ENCODE measurements at places on chromosomes 6 and 20.

- no peak for DNase-seq
Measured at GRCh38 chr20:17735959-17736621, 36.3 kb downstream of the BANF2 start.

DNA sequence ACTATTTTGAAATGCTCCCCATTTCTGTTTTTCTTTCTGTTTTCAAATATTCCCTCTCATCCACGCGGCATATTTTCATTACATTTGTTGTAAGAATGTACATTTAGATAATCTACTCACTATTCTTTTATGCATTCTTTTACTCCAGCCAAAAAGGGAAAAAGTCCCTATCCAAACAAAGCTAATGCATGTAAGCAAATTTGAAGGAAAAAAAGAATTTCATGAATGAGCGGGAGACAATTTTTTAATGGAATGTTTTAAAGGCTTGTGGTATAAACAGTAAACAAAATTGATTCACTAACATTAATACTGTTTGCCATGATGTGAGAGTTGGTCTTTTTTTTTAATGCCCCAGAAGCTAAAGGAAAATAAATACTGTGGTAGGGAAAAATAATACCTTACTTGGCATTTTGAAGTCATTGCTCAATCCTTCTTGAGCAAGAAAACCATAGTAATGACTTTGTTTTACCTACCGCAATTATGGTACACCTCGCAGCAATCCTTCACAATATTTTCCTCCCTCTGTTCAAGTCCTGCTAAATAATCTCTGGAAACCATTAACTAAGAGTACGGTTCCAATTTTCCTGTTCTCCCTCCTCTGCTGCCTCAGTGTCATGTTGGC lies 79.0 kb downstream of the BACH2 start:
- no peak for DNase-seq

DNA sequence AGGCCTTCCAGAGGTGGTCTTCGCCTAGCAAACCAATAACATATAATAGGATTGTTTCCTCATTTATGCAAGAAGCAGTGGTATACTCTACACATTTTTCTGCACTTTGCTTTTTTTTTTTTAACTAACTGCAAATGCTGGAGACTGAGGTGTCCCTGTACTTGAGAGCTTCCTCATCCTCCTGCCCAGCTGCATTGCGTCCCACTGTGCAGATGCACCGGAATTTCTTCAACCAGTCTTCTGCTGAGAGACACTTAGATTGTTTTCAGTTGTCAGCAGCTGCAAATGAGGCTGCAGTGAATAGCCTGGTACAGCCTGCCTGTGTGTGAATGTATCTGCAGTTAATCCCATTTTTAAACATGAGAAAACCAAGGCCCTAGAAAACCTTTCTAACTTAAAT lies 11.5 kb downstream of the FGD2 start:
- DNase-seq = no peak

- DNase-seq = no peak
Measured at GRCh38 chr6:29680416-29680815, 536 bp downstream of the ZFP57 start.

GRCh38 chr20:53281557-53282117 lies 309.5 kb downstream of the TSHZ2 start:
- no peak for DNase-seq

- no peak for DNase-seq
Measured at GRCh38 chr20:48422242-48422960, 405.4 kb downstream of the PREX1 start.

- peak; percentile 74 for DNase-seq
Measured at GRCh38 chr20:25076731-25077609, 5.0 kb downstream of the VSX1 start.

DNA sequence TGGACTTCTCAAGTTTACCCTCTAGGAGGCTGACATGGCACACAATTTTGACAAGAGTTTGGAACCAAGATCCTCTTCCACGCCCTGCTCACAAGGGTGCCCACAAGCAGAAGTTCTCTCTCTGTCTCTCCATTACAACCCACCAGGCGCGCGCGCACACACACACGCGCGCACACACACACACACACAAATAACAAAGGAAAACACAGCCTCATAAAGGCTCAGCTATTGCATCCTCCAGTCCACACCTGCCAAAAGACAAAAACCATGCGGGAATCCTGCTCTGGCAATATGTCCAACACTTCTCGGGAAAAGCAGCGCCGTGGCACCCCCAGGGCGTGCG lies 870 bp downstream of the PAK5 start:
- no peak for DNase-seq

- no peak for DNase-seq
Measured at GRCh38 chr6:13572951-13573654, 1.3 kb upstream of the SIRT5 start.

GRCh38 chr20:3842348-3842930 lies 4.2 kb upstream of the MAVS start:
- no peak for DNase-seq

DNA sequence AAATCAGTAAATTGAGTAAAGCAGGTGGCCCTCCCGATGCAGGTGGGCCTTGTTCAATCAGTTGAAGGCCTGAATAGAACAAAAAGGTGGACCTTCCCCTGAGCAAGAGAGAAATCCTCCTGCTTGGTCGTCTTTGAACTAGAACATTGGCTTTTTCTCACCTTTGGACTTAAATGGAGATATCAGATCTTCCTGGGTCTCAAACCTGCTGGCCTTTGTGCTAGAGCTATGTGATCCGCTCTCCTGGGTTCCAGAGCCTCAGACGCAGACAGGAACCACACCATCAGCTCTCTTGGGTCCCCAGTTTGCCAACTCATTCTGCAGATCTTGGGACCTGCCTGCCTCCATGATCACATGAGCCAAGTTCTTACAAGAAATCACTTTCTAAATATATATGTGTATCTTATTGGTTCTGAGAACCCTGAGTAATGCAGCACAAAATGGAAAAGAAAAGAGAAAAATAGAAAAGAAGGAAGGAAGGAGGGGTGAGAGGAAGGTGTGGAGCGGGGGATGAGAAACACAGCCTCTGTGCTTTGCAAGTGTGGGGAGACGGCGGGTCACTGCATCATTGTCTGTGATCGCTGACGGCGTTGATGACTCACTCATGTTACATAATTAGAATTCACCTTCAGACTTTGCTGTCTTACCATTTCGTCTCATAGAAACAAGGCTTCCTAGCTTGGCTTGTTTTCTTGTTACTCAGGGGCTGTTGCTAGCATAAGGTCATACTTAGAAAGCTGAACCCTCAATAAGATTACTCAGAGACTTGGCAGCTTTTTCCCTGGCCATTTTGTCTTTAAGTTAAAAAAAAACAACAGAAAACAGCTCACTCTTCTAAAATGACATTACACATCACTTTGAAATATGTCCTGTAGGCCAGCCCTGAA lies 85.7 kb upstream of the NEDD9 start:
- DNase-seq = no peak

DNA sequence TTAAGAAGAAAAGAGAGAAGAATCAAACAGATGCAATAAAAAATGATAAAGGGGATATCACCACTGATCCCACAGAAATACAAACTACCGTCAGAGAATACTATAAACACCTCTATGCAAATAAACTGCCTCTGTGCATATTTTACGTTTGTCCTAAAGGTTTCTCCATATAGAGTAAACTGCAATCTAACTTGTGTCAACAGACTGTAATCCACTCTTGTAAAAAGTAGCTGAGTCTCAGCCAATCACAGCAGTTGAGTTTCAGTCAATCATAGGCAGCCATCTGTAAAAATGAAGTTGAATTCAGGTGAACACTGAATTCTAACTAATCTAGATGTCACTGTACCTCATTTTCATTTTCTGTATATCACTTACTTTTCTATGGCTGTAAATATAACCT lies 112.2 kb upstream of the SYNCRIP start:
- DNase-seq = no peak

DNA sequence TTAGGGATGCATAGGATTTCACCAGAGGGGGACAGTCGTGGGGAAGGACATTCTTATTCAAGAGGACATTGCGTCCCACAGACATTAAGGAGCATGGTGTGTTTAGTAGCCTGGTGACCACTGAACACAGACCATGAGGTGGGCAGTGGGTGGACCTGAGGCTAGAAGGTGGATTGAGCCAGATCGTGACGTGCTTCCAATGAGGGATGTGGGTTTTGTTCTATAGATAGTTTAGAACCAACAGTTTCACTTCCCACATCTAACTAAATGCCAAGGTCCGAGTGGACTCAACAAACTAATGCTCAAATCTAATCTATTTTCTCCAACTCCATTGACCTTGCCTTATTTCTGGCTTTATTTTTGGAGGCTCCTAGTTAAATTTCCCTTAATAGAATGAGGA lies 58.5 kb downstream of the OGFRL1 start:
- DNase-seq = no peak

DNA sequence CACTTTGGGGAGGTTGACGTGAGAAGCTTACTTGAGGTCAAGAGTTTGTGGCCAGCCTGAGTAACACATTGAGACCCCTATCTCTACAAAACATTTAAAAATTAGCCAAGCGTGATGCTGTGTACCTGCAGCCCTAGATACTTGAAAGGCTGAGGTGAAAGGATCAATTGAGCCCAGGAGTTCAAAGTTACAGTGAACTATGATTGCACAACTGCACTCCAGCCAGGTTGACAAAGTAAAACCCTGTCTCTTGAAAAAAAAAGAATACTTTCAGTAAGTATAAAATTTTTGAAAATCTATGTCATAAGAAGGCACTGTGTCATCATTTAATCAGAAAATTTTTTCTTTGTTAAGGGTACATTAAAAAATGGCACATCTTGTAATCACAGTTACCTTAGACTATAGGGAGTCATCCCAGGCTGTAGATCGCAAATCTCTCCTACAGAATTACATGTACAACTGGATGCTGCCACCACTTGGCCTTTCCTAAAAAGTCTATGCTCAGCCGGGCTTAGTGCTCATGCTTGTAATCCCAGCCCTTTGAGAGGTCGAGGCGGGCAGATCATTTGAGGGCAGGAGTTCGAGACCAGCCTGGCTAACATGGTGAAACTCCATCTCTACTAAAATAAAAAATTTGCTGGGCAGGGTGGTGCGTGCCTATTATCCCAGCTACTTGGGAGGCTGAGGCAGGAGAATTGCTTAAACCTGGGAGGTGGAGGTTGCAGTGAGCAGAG lies 17.0 kb upstream of the MRS2 start:
- no peak for DNase-seq

DNA sequence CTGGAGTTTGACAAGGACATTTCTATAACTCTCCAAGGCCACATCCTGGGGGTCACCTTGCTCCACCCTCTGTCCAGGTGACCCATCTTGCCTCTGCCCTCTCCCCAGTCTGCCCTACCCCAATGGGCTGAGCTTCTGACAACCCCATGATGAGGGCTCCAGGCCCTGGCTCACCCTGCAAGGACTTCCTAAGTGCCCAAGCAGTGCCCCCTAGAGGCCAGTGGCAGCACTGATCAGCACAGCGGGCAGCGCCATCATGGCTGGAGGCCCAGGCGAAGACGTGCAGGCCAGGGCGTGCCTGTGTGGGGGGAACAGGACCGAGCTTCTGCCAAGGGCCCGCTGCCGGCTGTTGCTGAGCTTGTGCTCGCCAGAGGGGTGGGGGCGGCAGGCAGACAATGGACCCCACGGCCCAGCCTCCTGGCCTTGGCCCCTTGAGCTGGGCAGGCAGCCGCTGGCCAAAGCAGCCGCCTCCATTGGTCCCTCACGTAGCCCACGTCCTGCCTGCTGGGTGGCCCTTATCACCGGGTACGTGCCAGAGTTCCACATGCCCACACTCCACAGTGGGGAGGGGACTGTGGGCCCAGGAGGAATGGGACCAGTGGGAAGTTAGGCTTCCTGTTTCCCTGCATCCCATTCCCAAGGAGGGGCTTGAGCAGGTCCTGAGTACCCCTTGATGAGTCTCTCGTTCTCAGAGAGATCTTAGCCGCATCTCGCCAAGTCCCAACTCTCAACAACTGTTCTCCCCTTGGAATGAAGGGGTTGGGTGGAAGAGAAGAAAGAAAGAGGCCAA lies 64.3 kb downstream of the MRPL14 start:
- no peak for DNase-seq

GRCh38 chr6:26003102-26003694 lies 40.6 kb downstream of the TRIM38 start:
- DNase-seq = no peak

DNA sequence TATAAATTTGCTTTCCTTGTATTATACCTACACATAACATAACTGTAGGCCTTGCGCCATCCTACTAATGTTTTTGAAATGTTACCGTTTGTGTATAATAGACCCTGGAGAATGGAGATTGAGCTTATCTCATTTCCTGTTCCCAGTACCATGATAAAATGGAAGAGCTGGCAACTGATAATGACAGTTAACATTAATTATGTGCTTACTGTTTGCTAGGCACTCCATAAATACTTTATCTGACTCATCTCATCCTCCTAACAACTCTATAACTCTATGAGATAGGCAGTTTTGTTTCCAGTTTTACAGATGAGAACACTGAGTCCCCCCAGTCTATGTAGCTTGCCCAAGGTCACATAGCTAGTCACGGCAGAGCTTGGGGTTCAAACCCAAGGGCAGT lies 396.7 kb downstream of the SYNE1 start:
- no peak for DNase-seq

GRCh38 chr6:116392132-116393013 lies 21.6 kb downstream of the DSE start:
- DNase-seq = no peak

- DNase-seq = peak; percentile 22
Measured at GRCh38 chr20:19466206-19466928, 253.9 kb downstream of the SLC24A3 start.

DNA sequence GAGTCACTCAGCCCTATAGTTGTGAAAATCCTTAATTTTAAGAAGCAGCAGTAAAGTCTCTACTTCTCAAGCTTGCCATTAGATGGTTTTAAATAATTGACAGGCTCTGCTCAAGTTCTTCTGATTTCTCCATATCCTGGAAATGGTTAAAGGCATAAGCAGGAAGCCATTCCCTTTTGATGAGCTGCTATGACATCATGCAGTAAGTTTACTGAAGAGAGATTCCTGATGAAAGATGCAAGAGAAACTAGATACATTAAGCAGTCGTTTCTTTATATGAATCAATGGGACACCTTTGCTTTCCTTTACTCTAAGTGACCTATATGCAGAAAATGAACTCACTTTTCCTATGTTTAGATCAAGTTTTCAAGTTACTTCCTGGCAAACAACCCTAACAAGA lies 9.8 kb downstream of the POPDC3 start:
- no peak for DNase-seq

DNA sequence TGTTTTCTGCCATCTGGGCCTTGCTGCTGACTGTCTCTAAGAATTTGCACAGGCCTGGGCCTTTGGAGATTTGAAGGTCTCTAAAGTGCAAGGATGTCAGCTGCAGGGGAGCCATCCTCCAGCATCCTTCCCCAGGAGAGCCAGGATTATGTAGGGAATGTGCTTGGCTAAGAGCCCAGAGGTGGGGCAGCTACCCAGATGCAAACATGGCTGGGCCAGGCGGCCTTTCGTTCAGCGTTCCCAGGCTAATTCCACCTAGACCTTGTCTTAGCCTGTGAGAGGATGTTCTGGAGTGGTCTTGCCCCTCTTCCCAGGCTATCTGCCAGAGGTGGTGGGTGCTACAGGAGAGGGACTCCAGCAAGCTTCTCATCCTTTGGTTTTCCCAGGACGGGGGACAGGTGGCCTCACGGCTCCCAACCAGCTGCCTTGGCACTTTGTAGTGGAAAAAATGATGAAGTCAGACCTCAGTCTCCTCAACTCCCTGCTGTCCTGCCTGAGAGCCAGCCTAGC lies 7.7 kb upstream of the PTGIS start:
- no peak for DNase-seq

GRCh38 chr6:28867086-28867409 lies 56.7 kb downstream of the TRIM27 start:
- no peak for DNase-seq
